Hypothalamus (tissue), 51 donors: ENCODE measurements at places on chromosomes 16 and 17.

GRCh38 chr17:42405963-42406495, 17.0 kb downstream of the CAVIN1 start:
- DNase-seq: peak; percentile 47

- DNase-seq: no peak
Measured at GRCh38 chr17:18018411-18018921, 20.5 kb downstream of the ATPAF2 start.

DNA sequence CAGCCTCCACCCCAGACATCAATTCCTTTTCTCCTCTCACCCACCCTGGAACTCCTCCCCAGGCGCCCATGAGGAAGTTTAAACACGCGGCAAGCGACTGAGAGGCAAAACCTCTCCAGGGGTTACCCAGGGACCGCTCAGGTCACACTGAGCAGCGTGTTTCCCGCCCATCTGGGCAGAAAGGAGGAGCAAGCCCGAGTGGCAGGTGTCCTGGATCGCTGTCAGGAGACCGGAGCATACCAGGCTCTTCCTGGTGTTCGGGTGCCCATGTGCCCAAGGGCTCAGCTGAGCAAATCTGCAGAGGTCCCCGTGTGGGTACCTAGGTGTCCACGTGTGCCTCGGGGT, 491 bp downstream of the SLC25A19 start:
- no peak for DNase-seq

DNA sequence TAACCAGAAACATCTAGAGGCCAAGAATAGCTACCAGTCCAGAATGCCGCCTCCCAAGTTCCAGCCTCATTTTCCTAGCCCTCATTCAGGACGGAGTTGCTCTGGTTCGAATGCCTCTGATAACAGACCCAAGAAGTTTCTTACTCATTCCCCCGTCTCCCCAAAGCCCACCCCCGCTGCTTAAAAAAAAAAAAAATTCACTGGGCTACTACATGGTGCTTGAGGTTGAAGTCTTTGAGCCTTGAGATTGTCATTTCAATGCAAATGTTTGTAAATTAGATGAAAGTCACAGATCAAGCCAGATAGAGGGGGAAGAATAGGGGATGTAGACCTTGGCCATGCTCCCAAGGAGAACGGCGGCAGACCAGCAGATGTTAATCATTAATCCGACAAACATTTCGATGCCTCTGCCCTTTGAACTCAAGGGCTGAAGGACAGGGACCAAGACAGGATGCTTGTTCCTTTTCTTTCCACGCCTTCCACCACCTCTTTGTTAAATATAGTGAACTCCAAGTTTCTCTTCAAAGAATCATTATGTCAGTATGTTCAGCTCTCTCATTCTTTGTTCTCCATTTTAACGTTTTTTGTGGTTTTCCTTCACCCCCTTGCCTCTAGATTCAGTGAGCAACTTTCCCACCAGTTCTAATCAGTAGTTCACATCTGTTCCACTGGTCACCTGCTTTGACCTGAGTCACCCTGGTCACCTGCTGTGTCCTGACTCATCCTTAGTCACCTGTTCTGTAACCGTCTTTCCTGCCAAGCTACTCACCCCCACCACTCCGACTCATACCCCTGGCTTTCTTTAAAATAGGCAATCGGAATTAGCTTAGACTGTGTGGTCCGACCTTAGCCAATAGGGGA, 190.3 kb downstream of the CPPED1 start:
- no peak for DNase-seq

DNA sequence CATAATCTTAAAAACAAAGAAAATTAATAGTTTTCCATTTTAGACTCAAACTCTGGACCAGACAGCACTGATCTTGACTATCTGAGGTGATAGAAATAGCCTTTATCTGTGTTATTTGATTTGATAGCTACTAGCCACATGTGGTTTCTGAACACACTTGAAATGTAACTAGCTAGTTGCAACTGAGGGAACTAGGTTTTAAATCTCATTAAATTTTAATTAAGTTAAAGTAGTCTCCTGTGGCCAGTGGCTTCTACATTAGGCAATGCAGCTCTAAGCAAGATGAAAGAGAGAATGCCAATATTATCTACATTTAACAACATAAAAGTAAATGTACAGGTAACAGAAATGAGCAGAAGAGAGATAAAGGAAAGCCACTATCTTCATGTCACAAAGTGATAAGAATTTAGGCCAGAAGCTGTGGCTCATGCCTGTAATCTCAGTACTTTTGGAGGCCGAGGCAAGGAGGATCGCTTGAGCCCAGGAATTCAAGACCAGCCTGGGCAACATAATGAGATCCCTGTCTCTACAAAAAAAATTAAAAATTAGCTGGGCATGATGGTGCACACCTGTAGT, 11.2 kb upstream of the SPN start:
- DNase-seq: no peak

DNA sequence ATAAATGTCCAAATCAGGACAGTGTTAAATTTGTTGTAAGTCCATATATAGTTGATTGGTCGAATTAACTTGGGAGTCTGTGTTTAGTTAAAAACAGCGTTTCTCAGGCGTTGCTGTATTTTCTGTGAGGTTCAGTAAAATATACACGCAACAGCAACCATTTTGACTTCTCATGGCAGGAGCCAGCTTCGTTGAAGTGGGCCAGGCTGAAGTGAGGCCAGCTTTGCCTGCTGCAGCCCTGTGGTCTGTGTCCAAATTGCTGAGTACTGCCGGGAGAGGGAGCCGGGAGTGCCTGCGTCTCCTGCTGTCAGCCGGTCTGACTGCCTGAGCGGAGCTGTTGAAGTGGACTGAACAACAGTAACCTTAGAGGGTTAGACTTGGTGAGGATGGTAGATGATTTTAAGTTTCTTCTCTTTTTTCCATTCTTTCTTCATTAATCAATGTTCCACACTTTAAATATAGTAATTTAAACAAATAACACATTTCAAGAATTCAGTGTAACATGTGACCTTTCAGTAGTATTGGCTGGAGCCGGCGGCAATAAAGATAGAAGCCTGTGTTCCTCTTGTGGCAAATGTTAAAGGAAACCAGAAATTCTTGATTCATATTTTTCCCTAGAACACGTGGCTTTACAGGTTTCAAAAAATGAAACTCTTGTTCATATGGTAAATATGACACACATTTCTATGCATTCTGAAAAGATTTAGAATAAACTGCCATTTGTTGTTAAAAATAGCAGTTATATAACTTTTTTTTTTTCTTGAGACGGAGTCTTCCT, 37.0 kb upstream of the ZNF750 start:
- DNase-seq: peak; percentile 21

DNA sequence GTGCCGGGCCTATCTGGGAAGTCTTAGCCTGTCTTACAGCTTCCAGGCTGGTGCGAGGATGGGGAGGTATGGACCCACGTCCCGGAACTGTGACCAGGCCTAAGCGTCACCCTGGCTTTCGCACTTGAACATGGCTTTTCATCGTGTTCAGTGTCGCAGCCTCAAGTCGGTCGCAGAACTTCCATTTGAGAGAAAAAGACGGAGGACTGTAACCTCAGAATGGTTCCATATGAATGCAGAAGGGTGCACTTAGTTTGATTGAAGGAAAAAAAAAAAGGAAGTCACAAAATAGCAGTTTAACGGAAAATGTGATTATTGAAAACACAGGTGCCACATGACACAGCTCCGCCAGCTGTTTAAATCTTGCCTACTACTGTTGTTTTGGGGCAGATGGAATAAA, 30.2 kb upstream of the JPT2 start:
- no peak for DNase-seq

GRCh38 chr16:81634380-81635062, 144.6 kb upstream of the PLCG2 start:
- no peak for DNase-seq

DNA sequence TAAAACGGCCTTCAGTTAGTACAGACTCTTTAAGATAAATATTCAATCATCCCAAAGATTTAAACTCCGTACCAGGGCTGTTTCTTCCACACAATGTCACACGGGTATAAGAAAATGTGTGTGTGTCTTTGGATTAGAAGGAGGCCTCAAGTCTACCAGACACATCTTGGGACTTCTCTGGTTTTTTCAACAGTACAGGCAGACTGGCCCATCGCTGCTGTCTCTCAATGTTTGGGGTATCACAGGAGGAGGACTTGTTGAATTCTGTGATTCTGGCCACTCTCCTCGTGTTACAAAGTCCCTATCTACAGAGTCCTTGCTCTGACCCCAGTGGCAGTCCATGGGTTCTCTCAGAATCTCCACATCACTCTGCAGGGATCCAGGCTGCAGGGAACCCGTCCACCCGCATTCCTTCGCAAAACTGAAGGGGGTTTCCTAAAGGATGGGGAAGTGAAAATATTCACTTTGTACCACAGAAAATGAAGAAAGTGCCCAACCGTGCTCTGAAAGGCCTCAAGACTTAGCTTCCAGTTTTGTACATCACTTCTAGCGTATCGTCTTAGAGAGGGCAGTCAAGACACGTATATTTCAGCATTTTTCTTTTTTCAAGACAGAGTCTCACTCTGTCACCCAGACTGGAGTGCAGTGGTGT, 373.2 kb downstream of the NPIPA8 start:
- no peak for DNase-seq

DNA sequence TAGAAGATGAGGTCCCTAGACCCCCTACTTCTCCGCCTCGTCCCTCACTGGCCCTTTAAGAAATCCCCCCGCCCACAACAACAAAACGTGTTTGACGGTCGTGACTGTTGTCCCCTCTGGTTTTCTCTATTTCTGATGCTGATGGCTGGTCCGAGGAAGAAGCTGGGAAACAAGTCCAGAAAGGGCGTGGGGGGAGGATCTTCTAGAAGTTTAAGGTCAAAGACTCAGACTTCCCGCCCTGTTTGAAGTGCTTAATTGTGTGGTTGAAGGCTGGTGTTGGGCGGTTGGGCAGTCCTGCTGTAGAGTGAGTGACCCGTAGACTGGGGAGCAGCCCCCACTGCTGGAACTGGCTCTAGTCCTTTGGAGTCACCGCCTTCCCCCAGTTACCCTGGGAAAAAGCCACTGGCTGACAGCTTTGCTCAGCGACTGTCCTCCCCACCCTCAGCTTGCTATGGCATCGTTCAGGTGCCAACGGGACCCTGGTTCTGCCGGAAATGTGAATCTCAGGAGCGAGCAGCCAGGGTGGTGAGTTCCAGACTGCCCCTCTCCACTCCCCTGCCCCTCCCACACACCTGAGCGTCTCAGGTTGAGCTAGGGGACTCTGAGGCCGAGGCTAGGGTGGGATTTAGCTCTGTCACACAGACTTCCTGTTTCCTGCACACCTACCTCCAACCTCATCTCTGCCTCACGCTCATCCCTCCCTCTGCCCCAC, 1.6 kb downstream of the MLLT6 start:
- DNase-seq: no peak
